Transverse colon (tissue), 4 donors: ENCODE measurements at places on chromosomes 1 and 21. TPM values are rescaled to one million over a fixed set of nuclear protein-coding genes. Genes with fewer than 3 reads are reported as not detected.

GRCh38 chr1:150168960-150169601 is 19.4 kb downstream of the PLEKHO1 start:
- DNase-seq = peak; percentile 74

DNA sequence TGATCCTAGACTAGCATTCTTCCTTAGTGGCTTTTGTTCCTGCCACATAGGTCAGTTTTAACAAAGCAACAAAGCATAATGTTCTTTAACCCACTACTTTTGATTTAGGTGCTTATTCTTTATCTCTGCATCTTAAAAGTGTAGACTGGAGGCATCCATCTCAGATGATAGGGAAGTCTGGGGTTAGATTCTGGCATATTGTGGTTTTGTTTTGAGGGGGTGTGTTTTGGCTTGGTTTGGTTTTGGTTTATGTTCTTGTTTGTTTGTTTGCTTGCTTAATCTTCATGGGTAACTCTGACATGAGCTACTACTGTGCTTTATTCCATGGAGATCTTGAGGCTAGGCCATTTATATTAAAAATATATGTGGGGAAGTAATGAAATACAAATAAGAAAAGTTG is 40.3 kb upstream of the MYOCOS start:
- DNase-seq = no peak

- DNase-seq = no peak
Observed at GRCh38 chr1:68799096-68799495, 302.2 kb upstream of the DEPDC1 start.

- no peak for DNase-seq
Observed at GRCh38 chr1:1797731-1798341, 19.6 kb upstream of the NADK start.

- DNase-seq = peak; percentile 49
Observed at GRCh38 chr1:85708829-85709227, 595 bp upstream of the ZNHIT6 start.

- DNase-seq = no peak
Observed at GRCh38 chr1:245599371-245600174, 444.8 kb downstream of the KIF26B start.

- DNase-seq = peak; percentile 92
Observed at GRCh38 chr1:154418062-154418921, 13.1 kb downstream of the IL6R start.

- DNase-seq = no peak
Observed at GRCh38 chr1:62064829-62065407, 129.7 kb upstream of the L1TD1 start.

The TEKT2 gene
- not detected for total RNA-seq

The CEP104 gene
- 57.7 TPM for total RNA-seq

The KCNJ6 gene
- total RNA-seq = 0.16 TPM

The LEFTY1 gene
- 320 TPM for total RNA-seq
